Heart right ventricle (tissue), 16 donors: ENCODE measurements at places on chromosomes 4 and X. TPM values are rescaled to one million over a fixed set of nuclear protein-coding genes. Genes with fewer than 3 reads are reported as not detected.
A peak's percentile ranks its signal among the peaks of the same experiment; 100 is the strongest.

DNA sequence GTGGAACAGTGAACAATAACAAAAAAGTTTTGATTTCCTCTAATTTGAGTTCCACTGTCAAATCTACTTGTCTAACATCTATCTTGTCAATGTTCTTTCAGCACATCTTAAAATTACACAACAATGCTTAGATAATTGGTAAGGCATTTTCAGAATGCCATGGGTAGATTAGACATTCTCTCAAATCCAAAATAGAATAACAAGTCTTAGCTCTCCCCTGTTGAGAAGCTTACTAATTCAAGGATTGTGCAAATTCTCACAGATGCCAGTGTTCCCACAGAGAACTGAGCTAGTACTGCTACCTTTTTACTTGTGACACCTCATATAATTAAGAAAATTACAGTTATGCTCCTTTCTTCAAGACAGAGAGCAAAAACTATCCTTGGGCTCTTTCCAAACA lies 2442.0 kb downstream of the PCDH7 start:
- no peak for DNase-seq

GRCh38 chr4:158869761-158870160 lies 100.9 kb downstream of the FNIP2 start:
- no peak for DNase-seq

GRCh38 chrX:65601530-65602220 lies 65.8 kb upstream of the MSN start:
- DNase-seq: peak; percentile 76

- DNase-seq: no peak
These were observed 52.0 kb downstream of the INTS6L start for GRCh38 chrX:135572436-135572835.

DNA sequence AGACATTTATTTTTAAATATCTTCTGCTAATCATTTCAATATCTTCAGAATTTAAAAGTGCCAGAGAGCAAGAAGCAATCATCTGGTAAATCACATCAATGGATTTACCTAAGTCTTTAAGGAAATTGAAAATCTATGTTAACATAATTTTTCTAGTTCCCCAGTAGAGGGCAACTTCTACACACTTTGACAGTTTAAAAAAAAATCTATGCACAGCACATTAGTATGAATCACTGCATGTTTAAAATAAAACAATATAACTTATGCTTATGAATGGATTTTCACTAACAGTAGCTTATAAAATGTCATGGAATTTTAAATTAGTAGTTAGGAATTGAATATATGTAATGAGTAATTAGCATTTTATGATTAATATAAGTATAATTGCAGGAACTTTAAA lies 126.5 kb downstream of the REELD1 start:
- no peak for DNase-seq

DNA sequence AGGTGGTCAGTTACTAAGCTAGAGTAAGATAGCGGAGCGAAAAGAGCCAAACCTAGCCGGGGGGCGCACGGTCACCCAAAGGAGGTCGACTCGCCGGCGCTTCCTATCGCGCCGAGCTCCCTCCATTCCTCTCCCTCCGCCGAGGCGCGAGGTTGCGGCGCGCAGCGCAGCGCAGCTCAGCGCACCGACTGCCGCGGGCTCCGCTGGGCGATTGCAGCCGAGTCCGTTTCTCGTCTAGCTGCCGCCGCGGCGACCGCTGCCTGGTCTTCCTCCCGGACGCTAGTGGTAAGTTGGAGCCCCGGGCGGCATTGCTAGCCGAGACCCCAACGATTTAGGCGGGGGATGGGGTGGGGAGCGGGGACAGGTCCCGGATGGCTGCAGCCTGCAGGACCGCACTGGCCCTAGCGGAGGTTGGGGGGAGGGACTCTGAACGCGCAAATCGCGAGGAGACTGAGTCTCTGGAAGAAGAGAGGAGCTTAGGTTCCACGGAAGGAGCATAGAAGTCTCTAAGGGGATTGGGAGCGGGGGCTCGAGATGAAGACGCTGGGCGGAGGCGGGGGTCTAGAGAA lies 573 bp downstream of the HTR2C start:
- DNase-seq: no peak

DNA sequence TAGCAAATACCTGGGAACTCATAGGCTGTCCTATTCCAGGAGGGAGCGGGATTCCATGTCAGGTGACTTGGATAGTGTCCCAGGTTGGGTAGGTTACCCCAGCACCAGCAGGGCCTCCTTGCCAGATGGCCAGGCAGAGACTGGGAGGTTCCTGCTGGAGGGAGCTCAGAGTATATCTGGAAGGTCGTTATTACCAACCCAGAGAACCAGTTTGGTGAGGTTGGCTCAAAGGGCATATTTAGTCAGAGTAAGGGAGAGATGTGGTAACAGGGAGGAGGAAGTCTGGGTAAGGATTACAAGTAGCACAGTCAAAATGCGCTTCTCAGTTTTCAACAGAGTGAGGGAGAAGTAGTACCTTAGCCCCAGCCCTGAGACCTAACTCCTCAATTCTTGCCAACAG lies 53.3 kb upstream of the LNX1 start:
- no peak for DNase-seq

- DNase-seq: no peak
These were observed 174.4 kb upstream of the RPS6KA3 start for GRCh38 chrX:20441123-20441522.

DNA sequence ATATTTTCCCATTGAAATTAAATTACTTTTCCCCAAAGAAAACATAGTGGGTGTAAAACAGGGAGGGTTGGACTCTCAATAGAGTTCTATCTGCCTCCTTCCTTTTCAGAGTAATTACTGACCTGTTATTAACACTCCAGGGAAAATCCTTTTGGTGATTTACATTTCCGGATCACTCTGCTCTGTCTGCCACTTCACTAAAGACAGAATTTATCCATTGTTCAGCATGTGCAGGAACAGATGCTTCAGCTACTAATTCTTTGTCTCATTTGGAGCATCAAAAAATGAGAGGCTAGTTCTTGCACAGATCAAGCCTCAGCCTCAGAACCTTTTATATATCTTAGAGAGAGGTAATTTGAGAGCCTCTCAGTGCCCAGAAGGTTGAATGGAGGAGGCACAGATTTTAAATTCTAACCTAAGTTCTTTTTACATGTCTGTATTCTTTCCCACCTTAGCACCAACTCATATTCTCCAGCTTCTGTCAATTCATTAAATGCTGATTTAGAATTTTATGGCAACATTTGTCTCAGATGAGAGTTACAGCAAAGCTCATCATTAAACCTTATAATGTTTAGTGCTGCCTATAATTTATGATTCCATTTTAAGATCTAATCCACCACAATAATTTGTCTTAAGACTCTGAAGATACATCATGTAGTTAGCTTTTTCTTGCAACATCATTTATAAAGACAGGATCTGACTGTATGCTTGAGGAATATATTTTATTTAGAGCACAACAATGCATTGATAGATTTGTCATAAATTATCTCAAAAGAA lies 1494.4 kb downstream of the STIM2 start:
- DNase-seq: no peak

DNA sequence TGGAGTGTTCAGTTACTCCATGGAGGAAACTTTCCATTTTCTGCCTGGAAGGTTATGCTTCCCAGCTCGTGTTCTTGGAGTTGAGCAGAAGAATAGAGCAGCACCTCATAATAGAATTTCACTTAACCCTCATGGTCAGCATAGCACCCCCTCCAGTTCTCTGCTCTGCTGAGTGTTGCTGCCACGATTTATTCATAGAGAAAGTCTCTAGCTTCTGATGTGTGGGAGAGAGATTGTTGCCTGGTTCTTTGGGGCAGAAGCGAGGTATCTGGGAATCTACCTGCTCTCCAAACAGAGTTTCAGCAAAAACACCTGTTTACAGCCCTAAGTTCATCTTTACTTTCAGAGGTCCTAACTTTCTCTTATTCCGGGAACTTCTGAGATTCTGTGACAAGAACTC lies 3.9 kb upstream of the DTHD1 start:
- DNase-seq: no peak

DNA sequence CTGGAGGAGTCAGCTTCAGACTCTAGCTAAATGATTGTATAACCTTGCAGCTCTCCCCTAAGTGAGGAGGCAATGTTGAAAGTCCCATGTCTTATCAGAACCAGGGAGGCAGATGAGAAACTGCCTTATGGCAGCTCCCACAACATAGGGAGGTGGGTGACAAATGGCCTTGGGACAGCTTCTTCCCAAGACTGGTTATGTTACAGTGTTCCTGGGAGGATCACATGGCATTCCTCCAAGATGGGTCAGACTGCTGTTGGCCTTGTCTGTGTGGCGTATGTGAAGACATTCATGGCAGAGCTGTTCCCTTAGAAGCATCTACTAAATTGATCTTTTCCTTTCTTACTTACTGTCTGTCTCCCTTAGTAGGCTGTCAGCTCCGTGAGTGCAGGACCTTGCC lies 42.0 kb downstream of the HPRT1 start:
- DNase-seq: no peak

- no peak for DNase-seq
These were observed 575.5 kb upstream of the NDST4 start for GRCh38 chr4:115688961-115689360.

DNA sequence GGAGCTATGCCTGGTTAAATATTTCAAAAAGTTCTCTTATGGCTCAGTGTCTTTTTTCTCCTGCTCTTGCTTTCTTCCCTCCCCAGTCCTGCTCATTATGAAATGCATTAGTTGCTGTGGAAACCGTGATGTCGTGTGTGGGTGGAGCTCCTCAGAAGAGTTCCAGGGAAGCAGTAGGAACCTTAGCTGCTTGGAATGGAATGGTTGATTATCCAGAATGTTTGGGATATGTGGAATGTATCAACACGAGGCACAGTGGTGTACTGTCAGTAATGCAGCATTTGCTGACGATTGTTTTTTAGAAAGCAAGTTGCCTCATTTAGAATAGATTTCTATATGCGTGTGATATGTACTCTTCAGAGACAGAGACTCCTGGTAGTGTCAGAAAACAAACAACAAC lies 333.2 kb downstream of the ARHGAP10 start:
- no peak for DNase-seq

DNA sequence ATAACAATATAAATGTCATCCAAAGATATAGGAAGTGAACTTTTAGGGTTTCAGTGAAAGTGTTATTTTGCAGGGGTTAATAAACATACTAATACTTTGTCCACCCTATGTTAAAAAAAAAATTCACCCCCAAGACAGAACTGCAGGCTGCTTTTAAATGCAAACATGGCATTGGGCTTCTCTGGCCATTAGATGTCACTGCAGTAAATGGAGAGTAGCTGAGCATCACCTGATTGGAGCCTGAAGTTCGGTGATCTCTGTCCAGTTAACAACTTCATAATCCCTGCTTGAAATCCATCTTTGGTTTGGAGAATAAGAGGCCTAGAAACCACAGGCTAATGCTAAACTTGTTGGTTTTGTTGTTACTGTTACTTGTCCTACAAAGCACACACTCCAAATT lies 18.7 kb downstream of the SLC25A43 start:
- no peak for DNase-seq

DNA sequence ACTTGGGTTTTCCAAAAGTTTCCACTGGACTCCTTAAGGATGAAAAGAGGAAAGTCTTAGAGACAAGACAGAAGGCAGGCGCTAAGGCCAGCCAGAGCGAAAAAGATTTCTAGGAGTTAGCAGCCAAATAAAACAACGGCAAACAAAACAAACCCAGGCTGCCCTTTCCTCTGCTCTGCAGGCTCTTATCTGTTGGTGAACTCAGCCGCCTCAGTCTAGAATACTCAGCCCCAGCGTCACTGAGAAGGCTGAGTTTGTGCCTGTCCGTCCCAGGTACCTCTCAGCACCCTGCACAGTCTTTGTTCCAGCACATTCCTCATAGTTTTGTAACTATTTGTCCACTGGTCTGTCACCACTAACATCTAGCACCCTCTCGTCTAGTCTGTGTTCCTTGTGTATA lies 75.6 kb upstream of the FAM9C start:
- peak; percentile 25 for DNase-seq

- no peak for DNase-seq
These were observed 55.2 kb upstream of the HGFAC start for GRCh38 chr4:3386526-3386925.

- DNase-seq: no peak
These were observed 13.0 kb downstream of the SEPTIN11 start for GRCh38 chr4:76962406-76963130.

DNA sequence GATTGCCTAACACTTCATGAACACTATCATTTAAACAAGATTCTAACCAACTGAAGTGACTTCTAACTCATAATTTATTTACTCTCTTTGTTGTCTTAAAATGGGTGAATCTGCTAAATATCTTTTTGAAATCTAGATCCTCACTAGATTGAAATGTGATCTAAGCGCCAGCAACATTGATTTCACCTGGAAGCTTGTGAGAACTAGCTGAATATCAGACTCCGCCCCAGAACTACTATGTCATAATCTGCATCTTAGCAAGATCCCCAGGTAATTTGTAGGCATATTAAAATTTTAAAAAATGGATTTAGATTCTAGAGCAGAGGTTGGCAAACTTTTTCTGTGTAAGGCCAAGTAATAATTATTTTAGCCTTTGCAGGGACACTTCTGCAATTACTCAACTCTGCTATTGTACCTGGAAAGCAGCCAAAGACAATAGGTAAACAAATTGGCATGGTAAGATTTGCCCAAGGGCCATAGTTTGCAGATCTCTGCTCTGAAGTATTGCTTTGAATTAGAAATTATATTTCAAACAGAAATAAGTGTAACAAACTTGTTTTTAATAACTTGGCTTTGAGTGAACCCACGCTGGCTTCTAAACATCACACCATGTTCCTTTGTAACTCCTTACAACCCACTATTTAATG lies 121.5 kb downstream of the REELD1 start:
- no peak for DNase-seq

- no peak for DNase-seq
These were observed 53.4 kb downstream of the CD99L2 start for GRCh38 chrX:150845091-150845490.

GRCh38 chr4:174037049-174037448 lies 246.4 kb downstream of the FBXO8 start:
- no peak for DNase-seq

DNA sequence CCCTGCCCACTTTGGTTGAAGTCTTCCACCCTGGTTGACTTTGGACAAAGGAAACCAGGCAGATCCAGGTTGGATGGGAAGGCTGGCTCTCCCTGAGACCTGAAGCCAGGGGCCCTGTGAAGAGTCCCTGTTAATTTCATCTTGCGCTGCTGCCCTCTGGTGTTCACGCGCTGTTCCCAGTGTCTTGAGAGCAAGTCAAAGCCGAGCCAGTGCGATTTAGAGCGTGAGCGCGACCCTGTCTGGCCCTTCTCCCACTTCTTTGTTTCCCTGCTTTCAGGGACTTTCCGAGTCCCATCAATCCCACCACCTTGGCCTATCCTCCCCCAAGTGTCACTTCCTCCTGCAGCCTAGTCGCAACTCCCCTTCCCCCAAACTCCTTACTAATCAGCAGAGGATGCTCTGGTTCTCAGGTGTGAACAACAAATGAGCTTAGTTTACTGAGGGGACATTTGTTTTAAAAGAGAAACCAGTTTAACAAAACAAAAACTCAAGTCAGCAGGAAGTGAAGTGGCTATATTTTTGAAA lies 25.8 kb upstream of the CHRNA9 start:
- peak; percentile 86 for DNase-seq

GRCh38 chr4:163525982-163526381 lies 31.5 kb downstream of the TMA16 start:
- no peak for DNase-seq

TLR6 gene
- 3.7 TPM for total RNA-seq

WAS gene
- total RNA-seq: 1.2 TPM

DAPP1 gene
- 0.79 TPM for total RNA-seq

PPM1K gene
- 233 TPM for total RNA-seq

TRIM2 gene
- 22.3 TPM for total RNA-seq

PAGE5 gene
- total RNA-seq: not detected

HTR2C gene
- not detected for total RNA-seq

SRPX2 gene
- total RNA-seq: 6.6 TPM

MYOZ2 gene
- 958 TPM for total RNA-seq

XK gene
- 7.8 TPM for total RNA-seq

CFAP47 gene
- total RNA-seq: not detected

MXRA5 gene
- total RNA-seq: 44.2 TPM

WWC2 gene
- 34.1 TPM for total RNA-seq
